ENCODE measurements at places on chromosomes 6 and 20.

GRCh38 chr6:124753562-124754105, 208.6 kb upstream of the RNF217 start:
- no peak for DNase-seq

GRCh38 chr20:63542696-63543095, 4.9 kb downstream of the SRMS start:
- DNase-seq, result no peak

DNA sequence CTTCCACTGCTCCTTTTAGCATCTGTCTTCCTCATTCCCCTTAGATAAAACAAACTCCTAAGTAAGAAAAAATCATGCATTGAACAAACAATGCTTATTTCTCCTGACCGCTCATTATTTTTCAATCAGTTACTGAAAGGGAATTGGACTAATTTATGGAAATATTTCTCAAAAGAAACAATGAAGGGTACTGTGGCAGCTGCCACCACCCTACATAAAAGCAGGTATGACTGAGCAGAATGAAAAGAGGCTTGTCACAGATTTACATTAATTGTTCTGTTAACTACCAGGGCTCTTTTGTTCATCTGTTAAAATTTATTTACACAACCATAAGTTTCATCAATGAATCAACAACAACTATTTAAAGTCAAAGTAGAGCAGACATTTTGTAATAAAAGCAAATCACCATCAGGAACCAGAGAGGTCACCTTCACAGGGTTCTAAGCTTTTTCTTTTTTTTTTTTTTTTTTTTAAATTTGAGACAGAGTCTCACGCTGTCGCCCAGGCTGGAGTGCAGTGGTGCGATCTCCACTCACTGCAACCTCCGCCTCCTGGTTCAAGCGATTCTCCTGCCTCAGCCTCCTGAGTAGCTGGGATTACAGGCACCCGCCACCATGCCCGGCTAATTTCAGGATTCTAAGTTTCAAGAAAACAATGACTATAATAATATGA, 204.0 kb downstream of the PTPRK start:
- no peak for DNase-seq

DNA sequence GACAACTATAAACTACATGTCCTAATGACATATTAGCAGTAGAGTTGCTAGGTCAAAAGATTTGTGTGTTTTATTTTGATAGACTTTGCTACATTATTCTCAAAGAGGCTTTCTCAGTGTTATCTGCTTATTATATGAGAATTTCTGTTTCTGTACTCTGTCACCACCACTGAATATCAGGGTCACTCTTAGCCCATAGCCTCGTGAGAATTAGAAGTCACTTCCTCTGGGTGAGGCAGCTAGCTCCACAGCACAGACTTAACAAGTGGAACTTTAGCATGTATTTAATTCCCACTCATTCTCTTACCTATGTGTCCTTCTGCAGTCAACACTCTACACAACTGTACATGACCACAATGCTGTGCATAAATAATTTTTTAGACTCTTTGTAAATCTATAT, 6.7 kb downstream of the PHACTR2 start:
- no peak for DNase-seq

GRCh38 chr6:143164565-143165105, 103.9 kb downstream of the AIG1 start:
- no peak for DNase-seq

- no peak for DNase-seq
Measured at GRCh38 chr6:72944660-72945059, 280.6 kb downstream of the KHDC1L start.

DNA sequence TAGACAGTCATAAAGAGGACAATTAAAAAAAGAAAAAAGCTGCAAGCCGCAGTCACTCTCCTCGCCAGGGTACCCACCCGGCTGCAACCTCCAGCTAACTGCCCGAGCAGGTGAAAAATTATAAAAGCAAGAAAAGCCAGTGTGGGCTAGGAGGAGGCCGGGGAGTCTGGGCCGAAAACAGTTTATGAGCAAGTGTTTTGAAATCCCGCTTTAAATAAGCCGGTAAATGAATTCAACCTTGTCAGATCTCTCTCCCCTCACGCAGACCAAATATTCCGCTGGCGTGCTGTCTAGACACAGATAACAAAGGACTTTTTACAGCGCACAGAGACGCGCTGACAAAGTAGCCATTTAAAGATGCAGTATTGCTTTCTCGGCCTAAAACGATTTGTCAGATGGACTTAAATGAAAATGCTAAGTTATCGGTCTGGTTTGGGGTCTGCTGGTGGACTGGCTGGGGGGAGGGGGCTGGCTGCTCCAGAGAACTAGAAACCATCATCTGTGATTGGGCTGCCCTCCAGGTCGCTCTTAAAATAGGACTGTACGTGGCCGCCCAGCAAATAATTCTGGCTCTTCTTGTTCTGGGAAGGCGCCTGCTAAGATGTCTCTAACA, 24.6 kb downstream of the PMEPA1 start:
- no peak for DNase-seq

DNA sequence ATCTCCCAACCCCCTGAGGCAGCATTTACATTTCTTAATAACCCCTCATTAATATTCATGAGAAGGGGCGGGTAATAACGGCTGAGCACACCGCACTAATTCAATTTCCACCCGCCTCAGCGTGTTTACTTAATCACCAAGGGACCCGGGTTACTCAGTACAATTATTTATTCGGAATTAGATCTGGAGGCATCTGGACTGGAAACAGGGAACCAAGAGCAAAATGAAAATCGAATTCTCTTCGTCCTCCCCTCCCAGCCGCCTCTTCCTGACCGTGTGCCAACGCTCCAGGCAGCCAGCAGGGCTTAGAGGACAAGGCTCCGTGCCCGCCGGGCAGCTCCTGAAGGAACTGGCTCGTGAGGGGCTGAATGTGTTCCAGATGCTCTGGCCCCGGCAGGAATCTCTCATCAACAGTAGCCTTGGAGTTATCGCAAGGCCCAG, 23.5 kb upstream of the CTNNBL1 start:
- DNase-seq, result no peak

- DNase-seq, result no peak
Measured at GRCh38 chr20:38156888-38157634, 8.0 kb downstream of the TGM2 start.

- DNase-seq, result no peak
Measured at GRCh38 chr20:42392442-42392841, 774.3 kb upstream of the CHD6 start.

DNA sequence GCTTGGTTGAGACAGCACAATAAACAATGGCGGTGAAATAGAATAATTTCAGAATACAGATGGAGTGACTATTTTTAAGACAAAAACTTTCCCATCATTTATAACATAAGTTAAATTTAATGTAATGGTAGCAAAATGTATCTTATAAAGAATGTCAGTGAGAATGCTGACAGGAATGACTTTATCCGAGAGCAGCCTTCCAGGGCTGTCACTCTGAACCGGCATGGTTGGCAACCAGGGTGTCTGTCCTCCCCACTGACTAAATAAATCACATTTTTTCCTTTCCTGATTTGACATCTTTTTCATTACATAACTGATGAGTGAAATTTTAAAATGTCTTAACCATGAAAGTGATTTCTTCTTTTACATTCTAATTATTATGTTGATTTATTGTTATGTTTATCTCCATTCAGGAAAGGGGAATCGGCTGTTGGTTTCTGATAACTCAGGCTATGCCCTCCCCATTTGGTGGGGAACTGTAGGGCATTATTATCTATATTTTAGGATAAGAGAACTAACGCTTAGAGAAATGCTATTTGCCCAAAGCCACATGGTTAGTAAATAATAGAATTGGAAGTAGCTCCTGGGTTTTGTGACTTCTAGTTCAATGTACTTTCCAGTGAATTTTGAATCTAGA, 109.2 kb upstream of the OGFRL1 start:
- no peak for DNase-seq

DNA sequence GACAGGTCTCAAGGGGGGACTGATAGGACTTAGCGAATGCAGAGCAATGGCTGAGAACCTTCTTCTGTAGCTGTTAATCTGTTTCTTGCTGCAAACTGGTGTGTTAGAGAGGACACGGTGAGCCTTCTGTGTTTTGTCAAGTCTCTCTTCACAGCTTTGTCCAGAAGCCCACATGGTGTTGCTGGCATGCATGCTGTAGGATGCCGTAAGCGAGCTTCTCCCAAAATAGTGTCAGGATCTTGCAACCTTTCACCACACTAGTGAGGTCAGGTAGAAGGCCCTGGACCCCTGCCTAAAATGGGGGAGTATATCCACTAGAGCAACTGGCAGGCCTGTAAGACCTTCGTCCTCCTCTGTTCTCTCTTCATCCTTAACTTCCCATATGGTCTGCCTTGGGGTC, 51.9 kb upstream of the GLP1R start:
- DNase-seq, result no peak

DNA sequence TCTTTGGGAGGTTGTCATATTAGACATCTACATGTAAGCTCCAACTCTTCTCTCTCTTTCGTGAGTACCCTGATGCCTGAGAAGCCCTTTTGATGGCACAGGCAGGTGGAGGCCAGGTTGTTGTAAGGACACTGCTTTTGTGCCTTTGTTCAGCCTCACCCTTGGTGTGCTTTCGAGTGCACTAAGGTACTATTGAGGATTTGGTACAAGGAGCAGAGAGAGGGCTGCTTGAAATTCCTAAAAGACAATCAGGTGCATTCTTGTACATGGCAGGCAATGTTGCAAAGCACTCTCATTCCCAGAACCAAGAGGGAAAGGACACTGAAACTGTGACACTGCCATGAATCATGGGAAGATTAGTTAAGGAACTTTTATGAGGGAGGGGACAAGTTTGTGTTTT, 19.1 kb downstream of the BMP2 start:
- DNase-seq, result no peak

GRCh38 chr6:157128235-157128775, 195.0 kb downstream of the TMEM242 start:
- DNase-seq, result no peak

GRCh38 chr6:31737991-31738979, 1.5 kb upstream of the MSH5 start:
- DNase-seq, result no peak

- no peak for DNase-seq
Measured at GRCh38 chr6:158649289-158650143, at the start of gene SYTL3. Gene SYTL3 (plus strand): TSS chr6:158650054. CDS start chr6:158663269, 13,215 bp downstream.

All from cerebellar nuclear complex (tissue), 1 donor.